ENCODE measurements at places on chromosomes 11 and 22.

- DNase-seq, result no peak
Observed at GRCh38 chr11:70631624-70632047, 233.3 kb downstream of the CTTN start.

- no peak for DNase-seq
Observed at GRCh38 chr11:103737747-103738146, 298.7 kb upstream of the DDI1 start.

GRCh38 chr11:34856251-34856650 is 59.9 kb downstream of the APIP start:
- DNase-seq, result no peak

- DNase-seq, result no peak
Observed at GRCh38 chr22:29319072-29319471, 3.6 kb upstream of the RASL10A start.

DNA sequence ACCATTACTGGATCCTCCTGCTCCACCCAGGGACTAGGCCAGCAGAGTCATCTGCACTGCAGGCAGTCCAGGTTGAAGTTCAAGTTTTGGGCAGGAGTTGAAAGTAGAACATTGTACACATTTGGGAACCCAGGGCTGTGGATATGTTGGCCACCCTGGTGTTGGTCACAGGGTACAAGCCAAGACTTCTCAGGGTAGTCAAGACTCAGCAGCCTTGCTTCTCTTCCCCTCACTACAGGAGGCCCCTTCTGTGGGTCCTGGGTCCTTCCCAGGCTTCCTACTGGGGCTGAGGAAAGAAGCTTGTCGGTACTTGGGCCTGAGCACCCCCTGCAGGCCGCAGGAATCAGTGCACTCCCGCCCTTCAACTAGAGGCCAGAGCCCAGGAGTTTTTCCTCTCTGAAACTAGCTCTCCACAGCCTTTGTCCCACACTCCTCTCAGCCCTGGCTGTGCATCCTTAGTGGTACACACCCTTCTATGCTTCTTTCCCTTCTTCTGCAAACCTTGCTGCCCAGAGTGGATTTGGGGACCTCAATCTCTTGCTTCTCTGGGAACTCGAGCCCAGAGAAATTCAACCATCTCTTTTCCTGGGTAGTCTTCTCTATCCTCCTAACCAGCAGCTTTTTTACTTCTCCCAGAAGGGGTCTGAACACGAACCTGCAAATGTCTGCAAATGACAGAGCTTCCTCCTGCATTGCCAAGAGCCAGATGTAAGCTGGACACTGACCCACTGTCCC is 2.6 kb upstream of the HPX start:
- DNase-seq, result no peak
